ENCODE measurements at places on chromosomes 2 and 18.

- no peak for DNase-seq
These were observed 73.3 kb downstream of the LOXHD1 start for GRCh38 chr18:46583711-46584110.

DNA sequence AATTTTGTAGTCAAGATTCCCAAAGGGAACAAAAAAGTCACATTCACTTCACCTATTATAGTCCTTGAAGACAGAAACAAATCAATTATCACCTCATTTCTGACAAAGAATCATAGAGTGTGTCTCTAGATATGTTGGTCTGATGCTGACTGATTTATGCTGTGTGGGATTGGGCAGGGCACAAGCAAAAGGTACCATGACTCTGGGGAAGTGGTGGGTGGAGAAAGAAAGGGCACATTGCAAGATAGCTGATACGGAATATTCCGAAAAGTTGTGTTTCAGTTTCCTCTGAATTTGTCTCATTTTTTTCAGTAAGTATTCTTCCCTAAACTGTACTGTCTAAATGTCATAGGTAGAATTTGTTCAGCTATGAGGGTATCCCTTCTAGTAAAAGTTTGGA is 268.0 kb downstream of the MREG start:
- DNase-seq = peak; percentile 67

DNA sequence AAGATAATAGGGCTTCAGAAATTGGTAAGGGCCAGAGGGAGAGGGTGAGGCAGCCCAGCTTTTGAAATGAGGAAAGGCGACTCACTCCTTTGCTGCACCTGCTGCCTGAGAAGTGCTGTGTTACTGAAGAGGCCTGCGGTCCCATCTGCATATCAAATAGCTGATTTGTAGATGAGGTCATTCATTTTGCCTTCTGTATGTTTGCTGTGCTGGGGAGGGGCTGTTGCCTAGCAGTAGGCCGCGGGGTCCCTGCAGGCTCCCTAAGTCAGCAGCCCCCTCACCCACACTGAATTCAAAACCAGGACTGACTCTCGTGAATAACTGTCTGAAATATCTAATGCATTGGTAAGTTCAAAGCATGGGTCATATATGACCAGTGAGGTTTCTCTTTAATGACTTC is 377.2 kb downstream of the SOX11 start:
- no peak for DNase-seq

DNA sequence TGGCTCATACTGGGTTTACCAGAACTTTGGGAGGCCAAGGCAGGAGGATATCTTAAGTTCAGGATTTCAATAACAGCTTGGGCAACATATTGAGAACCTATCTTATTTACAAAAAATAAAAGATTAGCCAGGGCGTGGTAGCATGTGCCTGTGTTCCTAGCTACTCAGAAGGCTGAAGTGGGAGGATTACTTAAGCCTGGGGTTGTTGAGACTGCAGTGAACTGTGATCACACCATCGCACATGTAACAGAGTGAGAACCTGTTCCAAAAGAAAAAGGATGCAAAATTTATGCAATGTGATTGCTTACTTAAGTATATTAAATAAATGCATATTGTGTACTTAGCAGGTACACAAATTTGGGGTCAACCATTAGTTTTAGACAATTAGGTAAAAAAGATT is 768.9 kb upstream of the CDH7 start:
- DNase-seq = no peak

- DNase-seq = no peak
These were observed 161.6 kb downstream of the LCLAT1 start for GRCh38 chr2:30608643-30609042.

- no peak for DNase-seq
These were observed 30.9 kb upstream of the KCMF1 start for GRCh38 chr2:84940088-84940470.
